Smooth muscle cell of trachea (primary cell): ENCODE measurements at places on chromosomes 7 and 10. TPM values are rescaled to one million over a fixed set of nuclear protein-coding genes. Genes with fewer than 3 reads are reported as not detected.

PON3 gene
- not detected in 2 replicates for total RNA-seq

PON1 gene
- total RNA-seq, result not detected in 2 replicates

FAM13C gene
- total RNA-seq, result 2.5 and 3.3 TPM in 2 replicates

CRYGN gene
- 0.58 and 0.83 TPM in 2 replicates for total RNA-seq
